Fibroblast of mammary gland (primary cell): ENCODE measurements at places on chromosomes 3 and 15.

- no peak for DNase-seq
Observed at GRCh38 chr15:82530006-82530405, 10.3 kb downstream of the RPS17 start.

DNA sequence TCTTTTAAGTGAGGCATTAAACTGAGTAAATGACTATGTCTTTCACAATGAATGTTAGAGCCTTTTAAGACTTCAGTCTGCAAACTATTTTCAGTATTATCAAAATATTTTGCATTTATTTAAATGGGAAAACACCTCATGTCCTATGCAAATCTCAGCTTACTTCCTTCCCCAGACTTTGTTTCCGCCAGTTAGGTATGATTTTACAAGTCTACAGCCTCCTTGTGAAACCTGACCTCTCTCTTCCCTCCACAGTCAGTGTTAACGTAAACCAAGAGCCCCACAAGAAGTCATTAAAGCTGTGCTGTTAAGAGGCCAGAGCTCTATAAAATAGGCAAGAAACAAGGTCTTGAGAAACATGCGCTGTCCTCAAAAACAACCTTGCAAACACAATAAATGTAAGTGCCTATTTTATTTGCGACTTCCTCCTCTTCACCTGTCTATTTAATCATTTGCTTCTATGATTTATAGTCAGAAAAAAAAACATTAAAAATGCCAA lies 48.3 kb downstream of the PRTG start:
- no peak for DNase-seq

- DNase-seq, result no peak
Observed at GRCh38 chr3:122618614-122619013, 41.2 kb downstream of the PARP15 start.

DNA sequence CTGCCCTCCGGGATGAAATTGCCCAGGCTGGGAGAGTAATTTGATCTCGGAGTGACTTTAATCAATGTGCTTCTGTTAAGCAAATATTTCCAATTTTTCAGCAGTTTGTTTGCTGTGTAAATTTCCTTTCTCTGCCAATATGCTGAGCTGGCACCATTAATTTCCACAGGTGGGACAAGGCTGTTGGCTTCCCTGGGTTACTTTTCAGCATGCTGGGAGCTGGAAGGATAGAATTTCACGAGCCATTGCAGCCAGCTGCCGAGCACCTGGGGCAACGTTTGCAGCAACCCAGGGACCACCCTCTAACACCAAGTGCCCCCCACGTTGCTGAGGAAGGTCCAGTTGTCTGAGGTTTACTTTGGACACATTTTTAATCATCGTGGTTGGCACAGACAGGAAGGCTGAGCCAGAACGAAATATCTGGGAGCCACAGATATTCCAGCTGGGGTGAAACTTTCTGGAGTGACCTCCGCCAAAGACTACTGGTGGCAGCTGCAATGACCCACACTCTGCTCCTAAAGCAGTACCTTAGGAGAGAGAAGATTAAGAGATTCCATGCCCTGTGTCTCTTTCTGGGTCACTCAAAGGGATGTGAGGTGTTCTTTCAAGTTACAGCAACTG lies 293.3 kb upstream of the RGMA start:
- DNase-seq, result no peak

GRCh38 chr3:196886144-196886543 lies 18.4 kb downstream of the SENP5 start:
- DNase-seq, result no peak

GRCh38 chr3:9970020-9970652 lies 16.5 kb downstream of the EMC3 start:
- DNase-seq, result peak; percentile 75

- no peak for DNase-seq
Observed at GRCh38 chr3:172702256-172702655, 8.6 kb downstream of the NCEH1 start.

- DNase-seq, result no peak
Observed at GRCh38 chr3:154428286-154429206, 1.4 kb downstream of the GPR149 start.

- DNase-seq, result peak; percentile 73
Observed at GRCh38 chr3:141644931-141645330, 93.2 kb upstream of the RNF7 start.

DNA sequence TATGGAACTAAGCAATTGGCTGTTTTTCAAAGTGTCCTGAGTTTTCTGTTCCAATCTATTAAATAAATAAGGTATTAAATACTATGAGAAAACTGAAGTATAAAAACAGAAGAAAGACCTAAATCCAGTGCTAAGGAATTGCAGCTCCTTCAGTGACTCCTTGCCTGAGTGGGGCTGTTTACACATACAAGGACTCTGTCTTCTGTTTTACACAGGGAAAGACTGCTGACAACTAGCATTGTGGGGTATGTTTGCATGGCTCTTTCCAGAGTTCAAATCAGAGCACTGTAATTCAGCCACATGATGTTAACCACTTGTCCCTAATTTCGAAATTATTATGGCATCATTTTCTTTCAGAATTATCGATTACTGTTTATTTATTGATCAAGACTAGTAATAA lies 31.3 kb upstream of the MEIS2 start:
- no peak for DNase-seq

GRCh38 chr3:194691481-194692283 lies 6.0 kb downstream of the FAM43A start:
- peak; percentile 7 for DNase-seq

DNA sequence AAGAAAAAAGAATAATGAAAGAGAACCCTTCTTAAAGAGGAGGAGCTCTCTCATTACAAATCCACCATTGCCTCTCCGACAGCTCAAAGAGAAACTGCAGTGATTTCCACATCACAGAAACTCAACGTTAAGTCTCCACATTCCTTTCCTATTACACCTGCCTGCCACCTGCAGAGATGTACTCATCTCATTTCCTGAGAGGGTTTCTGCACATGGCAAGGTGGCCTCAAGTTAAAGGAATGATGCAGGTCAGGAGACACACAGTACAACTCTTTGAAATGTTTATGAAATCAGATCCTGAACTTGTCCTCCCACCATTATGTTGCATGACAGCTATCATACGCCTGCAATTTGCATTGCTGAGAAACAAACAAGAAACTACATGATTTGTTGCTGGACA lies 458.4 kb upstream of the ADAMTS9 start:
- peak; percentile 26 for DNase-seq

DNA sequence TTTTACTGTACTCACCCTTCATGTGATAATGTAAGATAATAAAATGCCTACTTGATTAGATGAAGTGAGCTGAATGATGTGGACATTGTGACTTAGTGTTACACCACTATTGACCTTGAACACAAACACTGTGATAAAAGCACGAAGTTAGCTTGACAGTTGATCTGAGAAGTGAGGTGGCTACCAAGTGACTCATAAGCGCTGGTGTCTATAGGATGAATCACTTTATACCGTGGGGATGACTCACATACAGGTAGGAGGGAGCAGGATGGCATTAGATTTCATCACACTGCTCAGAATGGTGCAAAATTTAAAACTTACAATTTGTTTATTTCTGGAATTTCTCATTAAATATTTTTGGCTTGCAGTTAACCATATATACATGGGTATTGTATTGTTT lies 174.7 kb upstream of the CNTN3 start:
- DNase-seq, result peak; percentile 39

DNA sequence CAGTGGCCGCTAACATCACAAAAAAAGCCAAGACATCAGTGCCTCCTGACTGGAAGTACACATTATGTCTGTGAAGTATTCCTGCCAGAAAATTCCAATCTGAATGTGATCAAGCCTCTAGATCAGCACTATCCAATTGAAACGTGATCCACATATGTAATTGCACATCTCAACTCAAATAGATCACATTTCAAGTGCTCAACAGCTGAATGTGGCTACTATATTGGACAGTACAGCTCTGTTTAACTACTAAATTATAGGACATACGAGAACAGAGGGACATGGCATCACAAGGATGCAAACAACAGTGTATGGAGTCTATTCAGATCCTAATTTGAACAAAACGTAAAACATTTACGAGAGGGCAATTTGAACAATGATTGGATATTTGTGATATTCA lies 542 bp upstream of the UBAP1L start:
- DNase-seq, result no peak

DNA sequence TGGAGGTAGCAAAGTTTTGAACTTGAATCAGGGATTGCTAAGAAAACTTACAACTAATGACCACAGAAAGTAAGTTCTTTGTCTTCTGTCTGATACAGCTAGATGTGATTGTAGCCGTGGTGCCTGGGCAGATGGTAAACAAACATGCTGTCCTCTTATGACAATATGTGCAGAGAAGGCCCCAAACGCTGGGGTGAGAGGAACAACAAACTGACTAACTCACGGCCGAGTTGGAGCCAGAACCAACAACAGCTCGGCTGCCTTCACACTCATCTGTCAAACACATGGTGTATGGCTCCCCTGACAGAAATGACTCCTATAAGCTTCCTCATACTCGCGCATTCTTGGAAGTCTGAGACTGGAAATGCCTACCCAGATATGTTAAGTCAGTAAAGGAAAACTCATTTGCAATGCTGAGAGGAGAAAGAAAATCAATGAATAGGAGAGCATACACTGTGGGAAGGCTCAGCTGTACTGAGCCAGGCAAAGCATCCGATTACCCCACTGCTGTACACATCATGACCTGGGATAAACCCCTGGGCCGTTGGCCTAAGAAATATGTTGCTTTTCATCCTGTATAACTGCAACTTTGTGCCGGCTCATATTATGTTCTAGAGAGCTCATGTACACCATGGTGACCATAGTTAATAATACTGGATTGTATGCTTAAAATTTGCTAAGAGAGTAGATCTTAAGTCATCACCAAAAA lies 5.7 kb downstream of the THBS1 start:
- peak; percentile 94 for DNase-seq

DNA sequence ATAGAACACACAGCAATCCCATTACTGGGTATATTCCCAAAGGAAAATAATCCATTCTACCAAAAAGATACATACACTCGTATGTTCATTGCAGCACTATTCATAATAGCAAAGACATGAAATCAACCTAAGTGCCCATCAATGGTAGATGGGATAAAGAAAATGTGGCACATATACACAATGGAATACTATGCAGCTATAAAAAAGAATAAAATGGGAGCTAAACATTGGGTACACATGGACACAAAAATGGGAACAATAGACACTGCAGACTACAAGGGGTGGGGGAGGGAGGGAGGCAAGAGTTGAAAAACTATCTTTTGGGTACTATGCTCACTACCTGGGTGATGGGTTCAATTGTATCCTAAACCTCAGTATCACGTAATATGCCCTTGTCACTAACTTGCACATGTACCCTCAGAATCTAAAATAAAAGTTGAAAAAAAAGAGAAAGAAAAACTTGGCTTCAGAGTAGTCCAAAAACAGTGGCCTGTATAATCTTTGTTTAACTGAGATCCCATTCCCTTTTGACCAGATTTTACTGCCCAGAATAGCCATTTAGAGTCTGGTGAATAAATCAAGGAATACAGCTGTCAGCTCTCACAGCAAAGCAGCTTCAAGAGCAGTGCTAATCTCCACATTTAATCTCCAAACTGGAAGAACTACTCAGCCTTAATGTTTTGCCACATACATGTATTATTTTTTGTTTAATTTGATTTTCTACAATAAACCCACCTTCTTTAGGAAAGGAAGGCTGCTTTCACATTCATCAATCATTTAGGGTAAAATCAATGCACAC lies 54.5 kb upstream of the XRN1 start:
- DNase-seq, result no peak

- DNase-seq, result no peak
Observed at GRCh38 chr3:31919528-31919927, 61.5 kb downstream of the OSBPL10 start.

GRCh38 chr3:100087198-100087597 lies 27.1 kb downstream of the FILIP1L start:
- peak; percentile 84 for DNase-seq

- no peak for DNase-seq
Observed at GRCh38 chr3:31636694-31637442, 104.1 kb downstream of the STT3B start.

DNA sequence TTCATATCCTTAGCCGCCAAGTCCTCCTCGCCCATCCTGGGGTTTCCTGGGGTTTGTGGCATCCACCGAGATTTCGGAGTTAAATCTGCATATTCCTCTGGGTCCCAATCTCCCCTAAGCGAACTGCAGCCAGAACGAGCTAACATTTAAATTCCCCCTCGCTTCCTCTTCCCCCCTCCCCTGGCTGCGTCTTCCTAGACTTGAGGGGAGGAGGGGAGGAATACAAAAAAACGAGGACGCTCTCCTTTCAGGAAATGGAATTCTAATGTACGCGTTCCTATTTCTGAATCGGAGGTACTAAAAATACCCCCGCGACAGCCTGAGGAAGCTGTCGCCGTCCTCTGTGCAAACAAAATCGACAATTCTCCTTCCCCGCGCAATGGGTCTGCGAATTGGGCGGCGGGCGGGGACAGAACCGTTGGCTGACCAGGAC lies 5.6 kb downstream of the FEZF2 start:
- no peak for DNase-seq

DNA sequence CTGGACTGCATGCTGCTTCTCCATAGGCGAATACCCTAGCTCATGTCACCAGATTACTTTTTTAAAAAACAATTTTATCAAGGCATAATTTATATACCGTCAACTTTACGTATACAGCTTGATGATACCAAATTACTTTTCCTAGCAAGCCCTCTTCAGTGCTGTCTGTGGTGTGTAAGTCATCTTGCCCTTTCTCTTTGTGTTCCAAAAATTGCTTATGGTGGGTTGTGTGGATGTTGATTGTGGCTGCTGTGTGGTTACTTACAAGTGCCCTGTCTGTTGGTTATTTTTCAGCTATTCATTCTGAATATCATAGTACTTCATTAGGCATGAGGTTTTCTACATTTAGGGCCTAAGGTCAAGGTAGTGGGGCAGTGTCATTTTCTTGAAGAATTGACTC lies 12.8 kb downstream of the TMOD3 start:
- DNase-seq, result no peak

- no peak for DNase-seq
Observed at GRCh38 chr3:53612508-53612907, 118.1 kb downstream of the CACNA1D start.

- DNase-seq, result no peak
Observed at GRCh38 chr15:22827125-22827524, 11.3 kb upstream of the NIPA2 start.

DNA sequence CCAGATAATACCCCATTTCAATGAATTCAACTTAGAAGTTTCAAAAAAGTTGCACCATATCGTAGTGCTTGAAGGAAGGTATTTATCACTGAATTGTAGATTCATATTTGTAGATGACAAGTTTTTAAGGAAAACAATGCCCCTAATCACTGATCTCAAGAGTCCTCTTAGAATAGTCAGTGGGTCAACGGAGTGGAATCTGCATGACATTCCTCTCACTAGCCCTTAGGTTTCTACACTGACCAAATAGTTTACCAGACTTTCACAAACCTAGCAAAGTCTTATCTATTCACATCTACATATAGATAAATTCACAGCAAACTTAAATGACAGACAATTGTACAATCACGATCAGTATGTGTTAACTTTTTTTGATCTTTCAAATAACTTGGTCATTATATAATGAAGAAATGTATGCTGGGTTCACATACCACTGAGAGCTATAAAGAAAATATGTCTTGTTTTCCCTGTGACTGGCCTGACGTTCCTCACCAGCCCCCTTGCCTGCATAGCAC lies 35.7 kb upstream of the PHLDB2 start:
- no peak for DNase-seq
